Nucleus accumbens (tissue), 56 donors: ENCODE measurements at places on chromosomes 16 and 17.

GRCh38 chr16:88346680-88347505 lies 35.9 kb upstream of the ZNF469 start:
- DNase-seq, result no peak

GRCh38 chr16:25140459-25140858 lies 28.9 kb downstream of the LCMT1 start:
- DNase-seq, result no peak

DNA sequence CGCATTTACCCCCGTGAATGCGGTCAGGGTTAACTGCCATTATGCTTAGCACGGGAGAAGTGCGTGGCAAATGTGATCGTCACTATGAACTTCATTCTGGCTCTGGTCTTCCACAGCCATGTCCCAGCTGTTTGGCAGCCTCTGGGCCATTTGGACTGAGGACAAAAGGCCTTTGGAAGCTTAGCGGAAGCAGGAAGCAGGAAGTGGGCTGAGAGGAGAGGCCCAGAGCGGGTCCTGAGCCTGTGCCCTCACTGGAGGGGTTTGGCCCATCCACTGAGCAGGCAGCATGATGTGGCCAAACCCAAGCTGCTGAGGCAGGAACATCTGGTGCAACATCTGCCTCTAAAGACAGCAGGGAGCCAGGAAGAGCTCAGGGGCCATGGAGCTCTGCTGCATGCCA lies 345.9 kb downstream of the C16orf95 start:
- DNase-seq, result no peak

DNA sequence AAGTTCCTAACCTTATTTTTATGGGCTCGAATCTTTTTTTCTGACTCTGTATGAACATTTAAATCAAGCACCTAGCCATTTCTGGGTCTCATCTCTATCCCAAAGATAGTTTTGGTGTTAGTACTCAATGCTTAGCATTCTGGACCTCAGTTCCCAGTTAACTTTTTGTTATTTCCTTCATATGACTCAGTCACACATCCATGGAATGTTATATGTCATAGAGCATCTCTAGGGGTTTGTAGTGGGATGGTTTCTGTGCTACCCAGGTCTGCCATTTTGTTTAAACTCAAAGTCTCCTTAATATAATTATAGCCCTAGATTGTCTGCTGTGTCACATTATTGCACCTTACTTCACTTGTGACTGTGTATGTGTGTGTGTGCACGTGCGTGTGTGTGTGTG lies 90.1 kb downstream of the EFCAB13 start:
- DNase-seq, result no peak

- no peak for DNase-seq
Observed at GRCh38 chr17:61813211-61813610, 50.1 kb downstream of the BRIP1 start.

GRCh38 chr17:50474523-50474922 lies 4.1 kb upstream of the RSAD1 start:
- no peak for DNase-seq

DNA sequence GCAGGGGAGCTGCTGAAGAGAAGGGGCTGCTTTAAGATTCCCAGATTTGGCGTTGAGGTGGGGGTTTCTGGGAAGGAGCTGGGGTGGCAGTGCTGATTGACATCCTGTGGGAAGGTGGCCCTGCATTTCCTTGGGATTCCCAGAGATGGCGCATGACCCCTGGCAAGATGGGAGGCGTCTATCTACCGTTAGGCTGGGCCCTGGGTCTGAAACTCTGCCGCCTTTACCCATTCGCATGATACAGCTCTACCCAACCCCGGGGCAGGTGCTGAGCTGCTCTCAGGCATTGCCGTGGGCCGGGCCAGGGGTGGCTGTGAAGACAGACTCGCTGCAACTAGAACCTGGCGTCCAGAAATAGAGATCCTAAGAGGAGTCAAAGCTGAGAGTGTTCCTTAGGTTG lies 9.9 kb upstream of the MVD start:
- peak; percentile 2 for DNase-seq

GRCh38 chr17:51537996-51538550 lies 277.7 kb downstream of the UTP18 start:
- DNase-seq, result no peak

- DNase-seq, result no peak
Observed at GRCh38 chr17:1711804-1712203, 1.6 kb upstream of the TLCD2 start.

DNA sequence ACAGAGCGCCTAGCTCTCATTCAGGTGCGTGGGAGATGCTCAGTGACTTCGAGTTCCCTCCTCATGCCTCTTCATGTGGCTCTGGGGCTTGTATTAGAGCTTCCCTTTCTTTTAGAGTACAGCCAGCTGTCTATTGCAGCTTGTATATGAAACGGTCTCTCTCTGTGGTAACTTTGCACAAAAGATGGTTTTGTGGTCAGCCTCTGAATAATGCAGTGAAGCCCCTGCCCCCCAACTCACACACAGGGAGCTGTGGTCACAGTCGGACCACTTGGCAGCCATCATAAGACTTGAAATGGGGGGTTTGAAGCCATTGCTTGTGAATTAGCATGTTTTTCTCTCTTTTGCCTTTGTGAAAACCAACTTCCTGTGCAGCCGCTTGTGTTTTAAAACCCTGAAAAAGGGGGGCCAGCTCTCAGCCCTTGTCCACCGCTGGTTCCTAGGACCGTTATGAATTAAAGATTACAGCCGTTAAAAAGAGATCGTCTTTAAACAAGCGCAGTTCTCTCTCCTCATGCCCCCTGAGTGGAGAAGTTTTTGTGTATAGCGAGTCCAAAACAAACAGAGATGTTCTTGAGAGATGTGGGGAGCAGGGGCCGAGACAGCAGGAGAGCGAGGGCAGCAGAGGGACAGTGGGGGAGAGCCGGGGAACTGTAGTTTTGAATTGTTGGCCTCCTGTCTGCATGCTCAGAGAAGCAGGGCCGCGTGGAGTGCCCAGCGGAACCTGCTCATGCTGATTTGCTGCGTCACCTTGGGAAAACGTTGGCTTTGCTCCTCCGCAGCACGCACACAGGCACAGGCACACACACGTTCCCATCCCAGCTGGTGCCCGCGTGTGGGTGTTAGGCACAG lies 199.0 kb downstream of the MSI2 start:
- DNase-seq, result peak; percentile 39

- no peak for DNase-seq
Observed at GRCh38 chr16:14275934-14276333, 204.8 kb downstream of the MRTFB start.
